SK-MEL-5 (cell line): ENCODE measurements at places on chromosomes 4 and X.

- DNase-seq: no peak
Measured at GRCh38 chr4:23938796-23939195, 48.9 kb upstream of the PPARGC1A start.

- DNase-seq: no peak
Measured at GRCh38 chrX:30863974-30864373, 25.1 kb downstream of the TAB3 start.

DNA sequence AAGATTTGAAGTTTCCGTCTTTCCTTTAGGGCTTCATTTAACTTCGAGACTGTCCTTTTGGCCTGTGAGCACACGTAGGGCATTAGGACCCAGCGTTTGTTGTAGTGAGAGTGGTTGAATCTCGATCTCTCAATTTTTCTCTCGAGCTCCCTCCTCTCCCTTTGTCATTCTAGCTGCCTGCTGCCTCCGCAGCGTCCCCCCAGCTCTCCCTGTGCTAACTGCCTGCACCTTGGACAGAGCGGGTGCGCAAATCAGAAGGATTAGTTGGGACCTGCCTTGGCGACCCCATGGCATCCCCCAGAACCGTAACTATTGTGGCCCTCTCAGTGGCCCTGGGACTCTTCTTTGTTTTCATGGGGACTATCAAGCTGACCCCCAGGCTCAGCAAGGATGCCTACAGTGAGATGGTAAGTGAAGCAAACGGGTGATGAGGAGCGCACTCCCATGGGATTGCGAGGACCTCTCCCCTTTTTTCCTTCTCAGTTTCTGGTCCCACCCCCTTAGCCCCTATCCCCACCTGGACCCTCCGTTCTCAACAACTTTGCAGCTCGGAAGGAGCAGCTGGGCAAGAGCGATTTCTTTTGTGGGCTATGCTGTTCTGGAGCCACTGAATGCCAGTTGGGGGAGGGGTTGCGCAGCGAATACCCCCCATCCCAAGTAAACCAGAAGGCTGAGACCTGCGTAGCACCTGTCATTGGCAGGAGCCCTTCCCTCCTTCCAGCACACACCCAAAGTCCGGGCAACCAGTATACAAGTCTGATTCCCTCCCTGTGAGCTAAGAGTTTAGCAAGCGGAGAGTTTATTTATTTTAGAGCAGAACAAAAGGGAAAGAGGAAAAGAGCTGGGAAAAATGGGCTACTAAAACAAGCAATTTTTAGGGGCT, at the start of gene TMEM35A:
Gene TMEM35A (plus strand): TSS at position 164 of the 883 bp plus-strand sequence. CDS start 124 bp downstream, at position 288.
- DNase-seq: no peak

DNA sequence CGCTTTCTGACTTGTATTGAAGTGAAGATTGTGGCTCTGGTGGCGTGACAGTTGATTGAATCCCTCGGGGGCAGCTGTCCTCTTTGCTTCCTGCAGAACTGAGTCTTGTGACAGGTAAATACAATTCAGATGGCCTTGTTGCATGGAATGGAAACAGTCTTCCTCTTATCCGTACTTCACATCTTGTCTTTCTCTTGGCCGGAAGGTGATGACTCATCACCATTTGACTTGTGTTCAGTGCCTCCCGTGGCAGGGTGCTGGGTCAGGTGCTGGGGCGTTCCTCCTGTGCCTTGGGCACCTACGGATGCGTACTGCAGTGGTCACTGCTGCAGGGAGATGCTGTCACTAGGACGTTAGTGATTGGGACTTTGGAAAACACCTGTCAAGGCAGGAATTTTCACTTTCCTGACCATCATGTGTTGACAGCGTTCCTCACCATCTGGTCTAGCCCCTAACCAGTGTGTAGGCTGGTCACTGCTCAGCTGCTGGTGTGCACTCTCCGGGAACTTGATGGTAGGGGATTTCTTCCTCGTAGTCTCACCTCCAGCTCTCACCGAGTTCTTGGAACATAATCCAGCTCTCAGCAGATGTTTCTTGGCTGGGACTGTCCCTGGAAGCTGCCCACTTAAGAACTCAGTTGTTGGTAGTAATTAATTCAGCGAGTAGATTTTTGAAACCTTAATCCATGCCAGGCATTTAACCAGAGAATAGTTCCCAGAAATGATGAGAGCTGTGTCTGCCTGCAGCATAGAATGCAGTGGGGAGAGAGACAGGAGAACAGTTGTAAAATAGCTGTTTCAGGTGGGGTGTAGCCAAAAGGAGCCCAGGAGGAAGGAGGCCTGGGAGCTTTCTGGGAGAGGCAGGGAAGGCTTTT, 7.2 kb downstream of the TBC1D14 start:
- DNase-seq: peak; percentile 88

- peak; percentile 71 for DNase-seq
Measured at GRCh38 chr4:94759767-94760211, 2.0 kb downstream of the BMPR1B start.

- DNase-seq: no peak
Measured at GRCh38 chr4:123553733-123554637, 157.4 kb downstream of the SPRY1 start.

DNA sequence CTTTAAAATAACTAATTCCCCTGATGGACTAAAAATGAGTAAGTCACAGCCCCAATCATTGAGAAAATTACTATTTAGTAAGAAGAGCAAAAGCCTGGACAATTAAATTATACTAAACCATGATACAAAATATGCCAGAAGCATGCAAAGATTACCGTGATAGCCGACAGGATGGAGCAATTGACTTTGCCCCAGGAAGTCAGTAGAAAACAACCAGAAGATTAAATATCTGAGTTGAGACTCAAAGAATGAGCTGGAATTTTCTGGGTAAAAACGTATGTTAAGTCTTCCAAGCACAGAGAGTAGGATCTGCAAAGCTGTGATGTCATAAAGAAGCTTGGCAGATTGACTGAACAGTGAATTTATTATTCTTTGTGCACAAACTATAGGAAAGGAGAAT, 816.1 kb upstream of the TENM3 start:
- peak; percentile 32 for DNase-seq

DNA sequence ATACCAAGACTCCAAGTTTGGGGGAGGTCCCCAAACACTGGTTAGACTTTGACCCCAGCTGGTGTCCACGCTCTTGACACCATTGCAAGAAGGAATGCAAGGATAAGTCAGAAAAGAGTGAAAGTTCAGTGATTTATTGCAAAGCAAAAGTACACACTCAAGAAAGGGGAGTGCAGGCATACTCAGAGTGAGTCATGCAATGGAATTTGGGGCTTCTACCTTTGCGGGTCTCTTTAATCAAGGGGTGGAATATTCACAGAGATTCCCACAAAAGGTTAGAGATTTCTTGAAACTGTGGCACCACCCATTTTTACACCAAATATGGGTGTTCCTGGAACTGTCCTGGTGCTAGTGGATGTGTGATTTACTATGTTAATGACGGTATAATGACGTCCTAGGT, 5.2 kb upstream of the SMIM10L2A start:
- no peak for DNase-seq

DNA sequence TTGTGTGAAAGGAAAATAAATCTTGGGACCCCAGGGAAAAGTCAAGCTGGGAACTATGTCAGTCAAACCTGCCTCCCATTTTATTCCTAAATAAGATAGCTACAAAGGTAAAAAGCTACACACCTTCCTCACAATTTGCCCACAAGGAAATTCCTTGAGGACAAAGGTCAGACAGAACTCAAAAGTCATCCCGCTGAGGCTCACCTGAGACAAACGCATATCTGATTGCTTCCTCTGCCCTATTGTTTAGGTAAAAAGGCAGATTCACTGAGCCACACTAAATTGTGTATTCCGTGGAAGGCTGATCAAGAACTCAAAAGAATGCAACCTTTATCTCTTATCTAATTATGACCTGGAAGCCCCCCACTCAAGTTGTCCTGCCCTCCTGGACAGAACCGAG, 58.7 kb upstream of the MAML3 start:
- no peak for DNase-seq

- DNase-seq: no peak
Measured at GRCh38 chr4:46524751-46525150, 134.8 kb upstream of the GABRA2 start.

DNA sequence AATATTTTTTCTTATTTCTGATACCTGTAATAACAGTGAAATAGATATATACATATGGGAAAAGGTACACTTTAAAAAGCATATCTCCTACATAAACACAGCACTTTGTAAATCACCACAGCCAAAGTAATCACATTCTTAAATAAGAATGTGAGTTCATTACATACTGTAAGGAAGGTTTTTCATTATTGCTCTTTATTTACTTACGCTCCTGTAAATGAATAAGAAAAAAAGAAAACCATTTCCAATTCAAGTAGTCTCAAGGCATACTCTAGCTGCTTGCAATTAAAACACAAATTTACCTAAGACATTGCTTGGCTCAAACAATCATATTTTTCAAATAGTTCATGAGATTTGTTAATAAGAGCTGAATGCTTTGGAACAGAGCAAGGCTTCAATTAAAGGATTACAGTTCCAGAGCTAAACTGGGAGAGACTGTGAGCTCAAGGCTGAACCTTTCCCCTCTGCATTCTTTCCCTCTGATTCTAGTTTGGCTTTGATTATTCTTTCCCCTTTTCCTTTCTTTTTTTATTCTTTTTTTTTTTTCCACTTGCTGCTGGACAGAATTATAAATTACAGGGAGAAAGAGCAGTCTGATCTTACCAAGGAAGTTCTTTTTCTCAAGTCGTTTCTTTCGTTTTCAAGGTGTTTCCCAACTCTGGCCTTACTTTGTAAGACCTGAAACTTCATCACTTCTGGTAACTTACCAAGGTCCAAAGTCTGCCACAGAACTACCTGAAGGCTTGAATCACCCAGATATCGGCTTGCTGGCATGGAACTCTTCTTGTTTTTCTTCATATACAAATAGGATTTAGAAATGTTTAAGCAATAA, 278.3 kb downstream of the INPP4B start:
- peak; percentile 25 for DNase-seq

DNA sequence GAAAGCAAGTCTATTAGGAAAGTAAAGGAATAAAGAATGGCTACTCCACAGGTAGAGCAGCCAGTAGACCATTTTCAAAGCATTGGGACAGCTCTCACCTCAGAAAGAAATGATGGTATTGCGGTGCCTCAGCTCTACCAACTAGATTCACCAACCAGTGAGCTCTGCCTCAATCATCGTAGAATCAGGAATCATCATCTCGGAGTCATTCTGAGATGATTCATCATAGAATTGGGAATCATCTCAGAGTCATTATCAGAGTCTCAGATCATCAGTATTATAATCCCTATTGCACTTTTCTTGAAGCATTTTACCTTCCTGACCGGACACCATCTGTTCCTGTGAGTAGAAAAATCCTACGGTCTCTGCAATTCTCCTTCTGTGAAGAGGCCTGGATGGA, 17.5 kb upstream of the SAT1 start:
- no peak for DNase-seq

DNA sequence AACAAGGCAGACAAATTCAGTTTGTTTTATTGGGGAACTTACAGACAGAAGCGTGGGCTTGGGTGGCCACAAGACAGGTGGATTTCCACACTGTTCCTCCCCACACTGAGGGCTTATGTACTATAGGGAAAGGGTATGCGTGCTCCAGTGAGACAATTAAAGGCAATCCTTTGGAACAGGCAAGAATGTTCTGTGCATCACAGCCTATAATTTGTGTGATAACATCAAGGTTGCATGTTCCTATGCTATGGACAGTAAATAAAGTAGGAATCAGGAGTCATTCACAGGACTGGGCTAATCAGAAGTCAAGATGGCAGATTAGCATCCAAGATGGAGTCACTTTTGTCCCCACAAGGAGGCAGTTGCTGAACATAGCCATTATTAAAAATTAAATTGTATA, 84.6 kb upstream of the TRIM2 start:
- no peak for DNase-seq

GRCh38 chrX:113962343-113962742, 621.5 kb upstream of the HTR2C start:
- no peak for DNase-seq

DNA sequence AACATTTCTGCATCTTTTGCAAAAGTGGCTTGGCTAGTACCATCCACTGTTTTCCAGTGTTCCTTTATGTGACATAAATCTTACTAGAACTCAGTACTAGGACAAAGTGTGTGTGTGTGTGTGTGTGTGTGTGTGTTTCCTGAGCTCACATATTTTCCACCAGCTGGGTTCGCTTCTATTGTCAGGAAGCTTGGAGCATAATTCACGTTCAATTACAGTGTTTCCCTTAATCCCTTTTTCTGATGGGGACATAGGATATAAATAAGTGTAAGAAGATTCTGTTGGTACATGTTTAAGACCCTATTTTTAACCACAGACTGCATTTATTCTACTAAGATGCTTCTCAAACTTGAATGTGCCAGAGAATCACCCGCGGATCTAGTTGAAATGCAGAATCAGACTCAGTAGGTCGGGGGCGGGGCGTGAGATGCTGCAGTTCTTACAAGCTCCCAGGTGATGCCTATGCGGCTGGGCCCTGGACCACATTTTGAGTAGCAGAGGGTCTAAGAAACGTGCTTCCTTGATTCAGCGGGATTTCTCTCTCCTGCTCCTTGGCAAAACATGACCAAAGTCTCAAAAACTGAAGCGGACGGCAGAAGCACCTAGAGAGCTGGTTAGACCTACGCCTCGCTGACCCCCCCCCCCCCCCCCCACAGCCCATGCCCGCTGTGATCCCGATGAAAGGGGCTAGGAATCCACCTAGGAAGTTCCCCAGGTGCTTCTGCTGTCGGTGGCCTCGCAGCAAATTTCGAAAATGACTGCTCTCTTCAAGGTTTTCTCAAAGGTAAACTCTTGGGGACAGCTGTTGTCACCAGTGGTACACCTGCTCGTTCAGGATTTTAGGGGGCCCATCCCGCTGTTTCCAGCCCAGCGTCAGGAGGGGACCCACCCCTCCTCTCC, 797 bp downstream of the CD99L2 start:
- no peak for DNase-seq

- peak; percentile 47 for DNase-seq
Measured at GRCh38 chr4:150181536-150181935, 103.3 kb downstream of the DCLK2 start.

GRCh38 chr4:102554482-102554881, 53.3 kb downstream of the NFKB1 start:
- DNase-seq: no peak

DNA sequence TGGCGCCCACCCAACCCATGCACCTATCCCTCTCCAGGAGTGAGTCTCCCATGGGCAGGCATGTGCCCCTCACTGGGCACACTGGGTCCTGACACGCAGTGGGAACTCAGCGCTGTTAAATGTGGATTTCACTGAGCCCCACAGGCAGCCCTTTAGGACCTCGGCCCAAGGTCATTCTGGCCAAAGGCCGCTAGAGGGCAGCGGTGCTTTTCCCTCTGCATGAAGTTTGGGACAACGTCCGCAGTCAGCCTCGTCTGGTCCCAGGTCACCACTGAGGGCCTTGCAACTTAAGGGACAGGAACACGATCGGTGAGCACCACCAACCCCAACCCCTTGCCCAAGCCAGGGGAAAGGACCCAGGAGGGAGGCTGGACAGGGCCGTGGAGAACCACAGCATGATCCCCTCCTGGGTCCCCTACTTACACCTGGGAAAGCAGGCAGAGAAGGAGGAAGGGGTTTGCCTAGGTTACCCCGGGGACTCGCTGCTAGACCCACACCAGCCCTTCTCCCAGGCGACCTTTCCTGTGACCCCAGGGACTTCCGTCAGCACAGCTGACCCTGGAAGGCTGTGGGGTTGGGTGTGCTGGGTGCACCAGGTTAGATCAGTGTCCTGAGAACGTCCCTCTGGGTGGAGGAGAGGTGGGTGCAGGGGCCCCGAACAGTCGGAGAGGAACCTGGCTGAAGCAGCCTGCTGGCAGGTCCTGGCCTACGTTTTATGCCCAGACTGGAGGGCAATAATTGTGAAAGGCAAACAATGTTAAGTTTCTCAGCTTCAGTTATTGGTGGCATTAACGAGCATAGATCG, 24.0 kb downstream of the CYTL1 start:
- DNase-seq: peak; percentile 76
